ENCODE measurements at places on chromosomes 1 and 21. TPM values are rescaled to one million over a fixed set of nuclear protein-coding genes. Genes with fewer than 3 reads are reported as not detected.

Gene UBL4B
- total RNA-seq = not detected

Gene HTR6
- not detected for total RNA-seq

Gene LRRC3
- total RNA-seq = 0.29 TPM

Gene PATJ
- total RNA-seq = 2.6 TPM

Gene LDLRAD1
- not detected for total RNA-seq

Gene ECE1
- total RNA-seq = 305 TPM

Gene FCRL4
- total RNA-seq = not detected

Gene RGS5
- 2.2 TPM for total RNA-seq

Gene SPRR5
- total RNA-seq = not detected

Gene RAP1GAP
- not detected for total RNA-seq

Gene ELAVL4
- total RNA-seq = not detected

Gene CELA2B
- total RNA-seq = not detected

Gene CR1L
- total RNA-seq = not detected

Gene SPTA1
- not detected for total RNA-seq

Gene SLC16A4
- total RNA-seq = 106 TPM

Gene ZNF683
- total RNA-seq = not detected

Gene SLC2A5
- 2.6 TPM for total RNA-seq

Gene ADAMTS4
- total RNA-seq = 4.2 TPM

Gene C1orf56
- total RNA-seq = 2.9 TPM

Gene KMO
- total RNA-seq = not detected

Gene KRTAP11-1
- not detected for total RNA-seq

Gene TRIM63
- not detected for total RNA-seq

Gene MPZ
- 0.44 TPM for total RNA-seq

Gene DYNLT5
- total RNA-seq = not detected

Gene TMEM59
- 345 TPM for total RNA-seq

Gene LYPD8
- not detected for total RNA-seq

Gene PTPN14
- total RNA-seq = 106 TPM
